ENCODE measurements at places on chromosomes 2 and 18.

DNA sequence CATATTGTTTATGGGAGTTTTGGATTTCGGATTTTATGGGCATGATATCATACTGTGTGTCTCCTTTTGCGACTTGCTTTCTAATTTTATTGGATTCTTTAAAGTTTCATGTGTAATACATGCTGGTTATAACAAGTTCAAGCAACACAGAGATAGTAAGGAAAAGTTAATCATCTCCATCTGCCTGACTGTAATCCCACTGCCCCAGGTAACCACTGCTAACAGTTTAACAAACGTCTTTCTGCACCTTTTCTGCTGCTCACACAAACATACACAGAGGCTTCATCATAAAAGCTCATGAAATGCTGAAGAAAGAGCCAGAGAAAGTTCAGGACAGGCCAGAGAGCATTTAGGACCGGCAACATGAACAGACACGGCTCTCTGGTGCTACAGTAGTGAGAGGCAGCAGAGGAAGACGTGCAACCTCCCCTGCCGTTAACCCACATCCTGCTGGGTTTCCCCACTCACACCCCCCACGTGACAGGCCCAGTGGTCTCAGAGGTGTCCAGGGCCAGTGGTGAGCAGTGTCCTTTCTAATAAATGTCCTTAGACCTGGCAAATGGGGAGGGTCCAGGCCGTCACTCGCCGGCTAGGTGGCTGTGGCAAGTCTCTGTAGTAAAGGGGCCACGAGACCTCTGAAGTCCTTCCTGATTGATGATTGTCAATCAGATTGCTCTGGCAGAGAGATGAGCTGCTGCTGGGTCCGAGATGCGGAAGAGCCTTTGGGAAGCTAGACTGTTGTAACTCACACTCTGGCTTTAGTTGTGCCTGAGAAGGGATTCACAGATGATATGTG lies 43.0 kb upstream of the SLC1A4 start:
- no peak for DNase-seq

GRCh38 chr2:116117845-116118244 lies 1675.4 kb downstream of the DPP10 start:
- no peak for DNase-seq

DNA sequence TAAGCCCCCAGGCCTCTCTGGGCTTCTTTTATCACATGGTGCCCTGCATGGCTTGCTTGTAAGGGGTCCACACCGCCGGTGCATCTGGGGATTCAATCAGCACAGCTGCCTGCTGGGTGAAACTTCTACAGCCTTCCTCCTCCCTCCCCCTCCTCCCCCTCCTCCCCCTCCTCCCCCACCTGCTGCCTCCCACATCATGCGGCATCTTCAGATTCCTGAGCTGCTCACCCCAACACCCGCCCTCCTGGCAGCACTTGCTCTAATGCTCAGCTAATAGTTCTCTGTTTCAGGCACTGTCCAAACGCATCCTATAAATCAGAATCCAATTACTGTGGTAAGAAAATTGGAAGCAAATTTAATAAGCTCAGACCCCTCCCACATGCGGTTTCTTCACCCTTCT lies 150.7 kb downstream of the GALNT14 start:
- DNase-seq: no peak

DNA sequence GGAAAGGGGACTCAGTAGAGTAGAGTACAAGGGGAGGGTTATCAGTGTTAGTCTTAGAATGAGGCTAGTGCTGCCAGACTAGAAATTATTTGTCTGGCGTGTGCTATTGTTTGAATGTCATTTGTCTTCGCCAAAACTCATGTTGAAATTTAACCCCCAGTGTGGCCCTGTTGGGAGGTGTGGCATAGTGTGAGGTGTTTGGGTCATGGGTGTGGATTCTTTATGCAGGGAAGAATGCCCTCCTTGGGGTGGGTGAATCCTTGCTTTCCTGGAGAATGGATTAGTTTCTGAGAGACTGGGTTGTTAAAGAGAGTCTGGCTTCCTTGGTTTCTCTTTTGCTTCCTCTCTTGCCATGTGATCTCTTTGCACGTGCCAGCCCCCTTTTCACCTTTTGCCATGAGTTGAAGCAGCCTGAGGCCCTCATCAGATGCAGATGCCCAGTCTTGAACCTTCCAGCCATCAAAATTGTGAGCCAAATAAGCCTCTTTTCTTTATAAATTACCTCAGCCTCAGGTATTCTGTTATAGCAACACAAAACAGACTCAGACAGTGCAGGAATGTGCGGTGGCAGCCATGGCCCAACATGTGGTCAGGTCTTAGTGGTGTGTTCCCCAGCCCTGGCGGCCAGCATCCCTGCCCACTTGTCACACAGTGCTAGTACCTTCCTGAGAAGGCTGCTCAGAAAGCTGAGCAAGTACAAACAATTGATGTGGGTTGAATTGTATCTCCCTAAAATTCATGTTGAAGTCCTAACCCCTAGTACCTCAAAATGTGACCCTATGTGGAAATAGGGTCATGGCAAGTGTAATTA lies 48.4 kb upstream of the NAB1 start:
- no peak for DNase-seq

DNA sequence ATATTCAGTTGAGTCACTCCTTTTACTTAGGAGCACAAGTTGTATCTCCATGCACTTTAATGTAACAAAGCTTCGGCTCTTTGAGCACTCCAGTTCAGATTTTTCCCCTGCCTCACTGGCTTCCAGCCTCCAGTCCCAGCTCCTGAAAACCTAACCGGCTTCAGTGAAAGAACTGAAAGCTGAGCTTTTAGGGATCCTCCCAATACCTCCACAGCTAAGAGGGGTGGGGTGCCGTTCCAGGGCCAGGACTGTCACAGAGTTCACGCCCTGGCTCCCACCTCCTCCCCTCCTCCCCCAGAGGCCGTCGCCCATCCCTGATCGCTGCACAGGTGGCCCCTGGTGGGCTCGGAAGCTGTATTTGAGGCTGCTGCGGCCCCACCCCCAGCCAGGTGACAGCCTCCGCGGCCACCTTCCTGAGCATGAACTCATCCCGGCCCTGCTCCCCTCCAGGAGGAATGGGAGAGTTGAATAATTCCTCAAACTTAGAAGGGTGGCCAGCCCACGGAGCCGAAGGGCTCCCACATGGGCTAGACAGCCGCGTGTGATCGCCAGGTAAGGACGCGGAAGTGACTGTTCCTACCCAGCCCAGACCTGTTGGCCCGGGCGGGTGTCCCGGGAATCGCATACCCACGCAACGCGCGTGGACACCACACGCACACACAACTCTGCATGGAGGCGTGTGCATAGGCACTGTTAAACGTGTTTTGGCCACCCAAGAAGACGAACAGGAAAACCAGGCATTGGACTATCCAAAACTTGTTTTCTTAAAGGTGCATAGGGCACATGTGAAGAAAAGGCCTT lies 1.8 kb downstream of the MYO5B start:
- no peak for DNase-seq

DNA sequence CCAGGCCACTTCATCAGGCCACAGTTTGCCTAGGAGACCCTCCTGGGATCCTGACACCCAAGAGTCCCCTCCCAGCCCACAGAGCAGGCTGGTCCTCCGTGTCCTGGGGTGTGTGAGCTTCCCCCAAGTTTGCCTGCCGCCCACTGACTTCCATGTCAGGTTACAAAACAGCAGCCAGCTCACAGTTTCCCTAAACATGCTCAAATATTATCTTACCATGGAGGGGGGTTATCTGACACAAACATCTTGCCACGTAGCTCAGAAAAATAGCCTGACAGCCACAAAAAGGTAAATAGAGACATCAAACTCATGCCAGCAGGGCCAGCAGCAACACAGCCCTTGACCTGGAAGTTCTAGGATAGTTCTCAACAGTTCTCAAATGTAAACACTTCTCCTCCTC lies 346.5 kb downstream of the TNS1 start:
- no peak for DNase-seq

DNA sequence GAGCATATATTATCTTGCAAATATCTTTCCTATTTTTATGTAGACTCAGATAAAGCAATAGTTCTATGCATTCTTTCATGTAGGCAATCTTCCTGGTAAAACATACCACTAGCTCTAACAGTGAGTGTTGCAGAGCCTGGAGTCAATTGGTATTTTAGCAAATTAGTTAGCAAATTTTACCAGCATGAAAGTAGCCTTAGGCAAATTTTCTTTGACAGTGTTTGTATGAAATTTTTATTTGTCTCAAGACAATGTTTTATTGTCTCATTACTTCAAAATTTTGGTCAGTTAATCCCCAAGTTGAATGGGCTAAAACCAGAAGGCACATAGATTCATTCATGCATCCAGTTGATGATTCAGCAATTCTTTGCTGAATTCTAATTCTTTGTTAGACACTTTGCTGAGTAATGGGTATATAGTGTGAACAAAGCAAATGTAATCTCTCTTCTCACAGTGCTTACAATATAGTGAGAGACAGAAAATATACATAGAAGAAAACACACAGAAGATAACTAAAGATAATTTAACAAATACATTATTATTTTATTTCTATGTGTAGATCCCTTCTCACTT lies 27.1 kb downstream of the SLC38A11 start:
- DNase-seq: no peak

DNA sequence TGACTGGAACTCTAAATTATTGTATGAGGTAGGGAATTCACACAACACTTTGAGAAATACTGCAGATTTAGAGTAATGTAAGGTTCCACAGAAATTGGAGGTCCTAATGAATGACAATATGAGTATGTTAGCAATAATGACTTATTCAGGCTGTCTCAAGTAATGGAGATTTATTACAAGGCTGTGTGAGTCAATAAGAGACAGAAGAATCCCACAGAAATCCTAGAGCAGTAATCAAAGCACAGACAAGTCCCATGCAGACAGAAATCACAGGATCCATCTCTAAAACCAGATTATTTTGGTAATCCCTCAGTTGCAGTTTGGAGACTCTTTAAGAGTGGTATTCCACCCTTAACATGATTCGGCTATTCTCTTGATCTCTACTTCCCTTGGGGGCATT lies 83.6 kb downstream of the FAM161A start:
- DNase-seq: no peak

GRCh38 chr2:237941239-237941638 lies 25.6 kb upstream of the UBE2F start:
- DNase-seq: no peak

GRCh38 chr2:140473851-140474250 lies 1657.0 kb downstream of the LRP1B start:
- DNase-seq: no peak

- no peak for DNase-seq
Measured at GRCh38 chr18:12238826-12239225, 15.3 kb upstream of the CIDEA start.

- no peak for DNase-seq
Measured at GRCh38 chr2:57434972-57435371, 611.6 kb upstream of the VRK2 start.

GRCh38 chr2:174612970-174613369 lies 15.4 kb upstream of the WIPF1 start:
- DNase-seq: no peak

DNA sequence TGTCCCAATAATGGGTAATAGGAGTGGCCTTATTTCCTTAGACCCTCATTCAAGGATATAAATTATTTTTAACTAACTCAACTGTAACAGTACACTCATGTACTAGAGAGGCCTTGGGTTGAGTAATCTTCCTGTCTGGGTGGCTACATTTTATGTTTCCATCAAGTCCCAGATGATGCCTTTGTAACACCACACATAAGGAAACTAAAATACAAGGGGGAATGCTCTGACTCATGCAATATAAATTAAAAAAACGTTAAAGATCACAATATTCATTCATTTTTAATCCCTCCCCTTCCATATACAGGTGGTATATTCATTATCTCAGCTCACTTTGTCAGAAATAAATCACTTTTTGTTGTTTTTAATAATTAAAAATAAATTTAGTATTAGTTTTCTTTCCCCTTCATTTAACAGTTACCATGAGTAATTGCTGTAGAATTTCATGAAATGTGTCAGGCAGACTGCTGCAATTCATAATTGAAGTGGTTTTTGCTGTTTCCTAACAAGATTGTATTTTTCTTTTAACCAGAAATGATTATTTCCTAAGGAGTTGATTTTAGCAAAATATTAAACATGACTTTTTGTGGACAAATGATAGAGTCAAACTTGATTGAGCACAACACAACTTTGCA lies 1403.6 kb downstream of the SUCLG1 start:
- DNase-seq: no peak

GRCh38 chr2:15279201-15279876 lies 281.8 kb downstream of the NBAS start:
- no peak for DNase-seq

DNA sequence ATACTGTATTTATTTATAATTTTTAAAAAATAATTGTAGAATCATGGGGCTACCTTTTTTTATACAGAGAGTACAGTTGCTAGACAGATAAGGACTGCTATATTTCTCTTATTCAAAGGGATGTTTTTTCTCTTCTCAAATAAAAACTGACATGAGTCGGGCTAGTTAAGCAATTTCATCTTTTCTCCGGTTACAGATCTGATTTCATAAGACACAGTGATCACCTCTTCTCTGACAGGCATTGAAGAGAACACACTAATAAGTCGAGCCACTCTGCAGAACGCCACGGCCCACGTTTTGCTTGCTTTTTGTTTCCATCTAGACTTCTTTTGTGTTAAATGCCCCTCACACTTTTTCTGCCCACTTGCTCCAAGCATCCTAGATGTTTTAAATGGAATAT lies 85.4 kb downstream of the HNRNPLL start:
- DNase-seq: no peak

- DNase-seq: peak; percentile 16
Measured at GRCh38 chr2:68925295-68925896, 27.3 kb downstream of the GKN2 start.

GRCh38 chr2:144946263-144946662 lies 426.3 kb upstream of the ZEB2 start:
- DNase-seq: no peak

DNA sequence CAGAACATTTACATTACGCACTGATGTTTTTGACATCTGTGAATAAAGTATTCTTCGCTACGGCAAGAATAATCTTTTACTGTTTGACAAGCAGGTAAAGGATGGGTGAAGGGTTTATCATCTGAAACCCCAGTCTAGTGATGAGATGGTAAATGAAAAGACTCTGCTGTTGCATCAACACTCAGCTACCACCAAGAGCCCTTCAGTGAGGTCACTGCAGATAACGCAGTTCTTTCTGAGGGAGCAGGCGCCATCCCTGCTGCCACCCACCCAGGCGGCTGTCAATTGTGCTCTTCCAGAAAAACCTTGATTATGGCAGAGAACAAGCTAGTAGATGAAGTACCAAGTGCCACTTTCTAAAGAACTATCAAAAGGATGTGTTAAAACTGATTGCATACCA lies 58.7 kb downstream of the ABCG8 start:
- DNase-seq: no peak

- no peak for DNase-seq
Measured at GRCh38 chr2:127032621-127033020, 74.3 kb downstream of the BIN1 start.

GRCh38 chr2:230578106-230578505 lies 134.5 kb upstream of the CAB39 start:
- DNase-seq: no peak

DNA sequence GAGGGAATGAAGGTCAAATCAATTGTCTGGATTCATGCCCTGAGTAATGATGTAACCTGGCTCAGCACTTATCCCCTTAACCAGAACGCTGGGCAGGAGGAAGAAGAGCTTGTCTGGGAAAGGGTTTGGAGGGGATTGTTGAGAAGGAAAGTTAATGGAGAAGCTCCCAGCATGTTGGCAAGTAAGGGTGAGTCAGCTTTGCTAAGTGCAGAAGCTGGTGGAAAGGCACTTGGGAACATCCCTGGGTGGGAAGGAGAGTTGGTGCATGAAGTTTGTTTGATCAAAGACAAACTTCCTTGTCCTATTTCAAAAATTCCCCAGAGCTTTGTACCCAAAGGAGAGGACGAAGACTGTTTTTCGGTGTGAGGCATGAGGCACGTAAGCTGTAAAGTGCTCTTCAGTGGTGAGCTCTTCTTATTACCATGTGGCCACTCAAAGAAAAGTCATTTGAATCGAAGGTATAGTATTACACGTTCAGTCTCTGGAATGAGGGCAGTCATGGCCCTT lies 17.6 kb upstream of the DAW1 start:
- peak; percentile 45 for DNase-seq

All from NCI-H2029 treated with DMSO at 0.1 percent for 48 hours (cell line).